Hippocampal formation (tissue), 2 donors: ENCODE measurements at places on chromosomes 2 and 18.

DNA sequence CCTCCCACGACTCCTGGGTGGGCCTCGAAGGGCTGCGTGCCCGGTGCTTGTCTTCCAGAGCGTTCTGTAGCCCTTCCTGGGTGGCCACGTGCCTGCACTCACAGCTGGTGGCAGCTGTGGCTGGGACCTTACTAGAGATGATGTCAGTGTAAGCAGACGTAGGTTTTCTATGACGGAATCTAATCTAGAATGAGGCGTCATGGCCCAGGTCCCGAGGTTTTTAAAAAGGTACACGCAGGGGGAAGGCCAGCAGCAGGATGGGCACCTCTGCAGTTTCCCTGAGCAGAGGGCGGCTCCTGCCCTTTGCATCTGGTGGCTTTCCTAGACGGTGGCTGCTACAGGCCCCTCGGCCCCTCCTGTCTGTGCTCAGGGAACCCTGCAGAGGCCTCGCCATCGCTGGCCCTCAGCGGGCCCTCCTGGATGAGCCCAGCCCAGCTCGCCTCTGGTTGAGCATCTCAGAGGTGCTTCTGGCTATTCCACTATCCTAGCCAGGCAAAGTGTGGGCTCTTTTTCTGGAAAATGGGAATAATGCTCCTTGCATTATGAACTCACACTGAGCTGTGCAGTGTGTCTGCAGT, 49.6 kb upstream of the PXDN start:
- DNase-seq, result no peak

DNA sequence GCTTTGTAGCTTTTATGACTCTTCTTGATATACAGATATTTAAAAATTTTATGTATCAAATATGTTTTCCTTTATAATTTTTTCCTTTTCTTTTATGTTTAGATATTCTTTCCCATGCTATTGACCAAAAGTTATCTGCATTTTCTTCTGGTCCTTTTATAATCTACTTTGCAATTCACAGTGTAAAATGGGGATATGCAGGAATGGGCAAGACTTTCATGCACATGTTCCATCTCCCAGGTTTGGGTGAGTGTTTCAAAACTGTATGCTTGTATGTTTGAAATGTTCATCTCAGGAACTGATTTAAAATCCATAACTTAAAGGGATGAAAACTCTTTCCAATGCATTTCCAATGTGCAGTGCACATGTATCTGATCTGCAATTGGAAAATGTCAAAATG, 199.9 kb downstream of the MEIS1 start:
- DNase-seq, result no peak

DNA sequence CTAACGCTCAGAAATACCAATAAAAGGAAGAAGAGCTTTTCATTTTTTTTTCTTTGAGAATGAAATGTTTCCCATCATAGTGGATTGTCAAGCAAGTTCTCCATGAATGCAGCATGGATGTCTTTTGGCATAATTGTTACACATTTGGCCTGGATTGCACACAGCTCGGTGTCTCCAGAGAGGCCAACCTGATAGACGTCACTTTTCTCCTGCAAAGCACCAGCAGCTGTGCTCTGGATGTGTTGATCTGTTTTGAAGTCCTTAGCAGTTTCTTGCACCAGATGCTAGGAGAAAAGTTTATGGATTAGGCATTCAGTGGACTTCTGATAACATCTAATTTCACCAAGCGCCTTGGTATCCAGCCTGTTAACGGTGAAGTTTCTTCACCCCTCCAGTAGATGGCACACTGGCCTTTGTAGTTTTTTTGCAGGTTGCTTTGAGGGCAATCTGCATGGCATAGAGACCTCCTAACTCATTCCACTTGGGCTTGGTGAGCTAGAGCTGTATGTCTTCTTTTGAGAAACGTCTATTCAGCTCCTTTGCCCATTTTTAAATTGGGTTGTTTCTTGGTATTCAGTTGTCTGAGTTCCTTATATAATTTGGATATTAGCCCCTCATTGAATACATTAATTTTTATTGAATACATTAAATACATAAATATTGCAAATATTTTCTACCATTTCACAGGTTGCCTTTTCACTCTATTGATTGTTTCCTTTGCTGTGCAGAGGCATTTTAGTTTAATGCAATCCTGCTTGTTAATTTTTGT, 59.7 kb downstream of the PTH2R start:
- no peak for DNase-seq

- DNase-seq, result no peak
Measured at GRCh38 chr18:29259838-29260237, 1082.9 kb upstream of the CDH2 start.

DNA sequence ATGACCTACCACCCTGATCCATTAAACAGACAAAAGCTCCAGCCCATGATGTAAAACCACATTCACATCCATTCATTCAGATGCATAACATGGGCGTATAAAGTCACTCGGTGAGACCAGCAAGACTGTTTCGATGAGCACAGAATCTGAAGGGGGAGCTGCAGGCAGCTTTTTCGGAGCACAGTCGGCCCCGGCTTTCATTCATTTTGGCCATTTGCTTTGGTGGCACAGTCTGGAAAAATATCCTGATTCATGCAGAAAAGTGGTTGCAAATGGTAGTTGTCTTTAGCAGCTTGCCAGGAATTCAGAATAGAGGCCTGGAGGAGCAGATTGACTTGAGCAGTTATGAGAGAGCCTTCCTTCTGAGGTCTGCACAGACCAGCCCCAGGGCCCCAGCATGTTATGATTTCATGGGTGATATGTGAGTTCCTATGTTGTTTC, 11.2 kb downstream of the ARID5A start:
- no peak for DNase-seq

DNA sequence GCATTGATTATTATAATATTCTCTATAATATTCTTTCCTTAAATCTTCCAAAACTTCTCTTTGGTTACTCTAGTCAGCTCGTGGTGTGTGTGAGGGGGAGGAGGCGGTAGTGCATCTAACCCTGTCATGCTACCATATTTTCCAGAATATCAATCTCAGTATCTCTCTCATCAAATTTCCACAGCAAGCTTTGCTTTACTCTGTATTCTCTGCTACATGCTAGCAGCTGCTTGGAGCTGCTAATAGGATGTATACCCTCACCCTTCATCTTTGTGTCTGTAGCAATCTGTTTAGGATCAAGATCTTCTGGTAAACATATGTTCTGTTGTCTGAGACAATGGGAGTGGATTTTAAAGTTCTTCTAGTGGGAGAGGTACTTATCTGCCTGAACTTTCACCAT, 303.8 kb upstream of the KLHL14 start:
- DNase-seq, result no peak

GRCh38 chr18:332007-332406, 64.2 kb upstream of the THOC1 start:
- no peak for DNase-seq

DNA sequence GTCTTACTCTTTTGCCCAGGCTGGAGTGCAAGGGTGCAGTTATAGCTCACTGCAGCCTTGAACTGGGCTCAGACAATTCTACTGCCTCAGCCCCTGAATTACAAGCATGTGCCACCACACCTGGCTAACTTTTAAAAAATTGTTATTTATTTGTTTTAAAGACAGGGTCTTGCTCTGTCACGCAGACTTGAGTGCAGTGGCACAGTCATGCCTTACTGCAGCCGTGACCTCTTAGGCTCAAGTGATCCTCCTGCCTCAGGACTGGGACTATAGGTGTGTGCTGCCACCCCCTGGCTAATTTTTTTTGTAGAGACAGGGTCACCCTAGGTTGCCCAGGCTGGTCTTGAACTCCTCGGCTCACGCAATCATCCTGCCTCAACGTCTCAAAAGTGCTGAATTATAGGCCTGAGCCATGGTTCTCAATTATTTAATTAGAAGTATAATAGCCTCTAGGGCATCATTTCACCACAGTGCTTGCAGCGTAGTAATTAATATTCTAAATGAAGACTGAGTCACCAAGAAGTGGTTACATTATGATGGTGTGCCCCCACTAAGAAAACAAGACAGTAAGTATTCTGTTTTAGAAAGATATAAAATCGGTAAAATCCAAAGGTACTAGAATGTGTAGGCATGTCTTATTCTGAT, 69.6 kb downstream of the EML4 start:
- DNase-seq, result no peak

GRCh38 chr2:102436323-102436722, 13.4 kb downstream of the IL18RAP start:
- DNase-seq, result no peak

DNA sequence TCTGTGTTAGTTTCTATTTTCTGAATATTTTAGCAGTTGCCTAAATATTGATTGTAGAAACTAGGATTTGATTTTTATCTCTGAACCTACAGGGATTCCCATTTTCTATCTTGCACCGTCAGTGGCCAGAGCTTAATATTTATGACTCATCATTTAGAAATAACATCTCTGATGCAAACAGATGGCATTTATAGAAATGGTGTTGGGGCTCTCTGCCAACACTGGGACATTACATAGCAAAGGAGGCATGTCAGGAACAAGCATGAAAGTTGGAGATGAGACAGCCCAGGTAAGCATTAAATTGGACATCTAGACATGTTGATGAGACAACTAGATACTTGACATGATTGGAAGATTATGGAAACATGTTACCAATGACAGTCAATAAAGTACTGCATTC, 165.3 kb upstream of the SYT4 start:
- DNase-seq, result no peak

DNA sequence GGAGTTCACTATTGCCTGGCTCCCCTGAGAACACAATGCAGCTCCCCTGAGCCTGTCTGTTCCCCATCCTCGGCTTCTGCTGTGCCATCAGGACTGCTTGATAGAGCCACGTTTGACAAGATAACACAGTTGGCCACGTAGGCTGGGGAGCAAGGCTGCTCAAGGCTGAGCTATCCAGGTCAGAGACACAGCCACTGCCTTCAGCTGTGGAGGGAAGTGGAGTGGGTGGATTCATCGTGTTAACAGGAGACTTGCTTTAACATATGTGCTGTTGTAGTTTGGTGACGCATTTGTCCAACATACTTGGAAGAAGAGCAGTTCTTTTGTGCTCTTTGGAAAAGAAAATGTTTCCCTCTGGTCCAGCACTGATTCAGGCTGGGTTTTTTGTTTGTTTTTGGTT, 68.8 kb downstream of the WDSUB1 start:
- no peak for DNase-seq
